ENCODE measurements at places on chromosomes 12 and 14.

- DNase-seq, result no peak
These were observed 116.0 kb upstream of the LHX5 start for GRCh38 chr12:113587720-113588119.

DNA sequence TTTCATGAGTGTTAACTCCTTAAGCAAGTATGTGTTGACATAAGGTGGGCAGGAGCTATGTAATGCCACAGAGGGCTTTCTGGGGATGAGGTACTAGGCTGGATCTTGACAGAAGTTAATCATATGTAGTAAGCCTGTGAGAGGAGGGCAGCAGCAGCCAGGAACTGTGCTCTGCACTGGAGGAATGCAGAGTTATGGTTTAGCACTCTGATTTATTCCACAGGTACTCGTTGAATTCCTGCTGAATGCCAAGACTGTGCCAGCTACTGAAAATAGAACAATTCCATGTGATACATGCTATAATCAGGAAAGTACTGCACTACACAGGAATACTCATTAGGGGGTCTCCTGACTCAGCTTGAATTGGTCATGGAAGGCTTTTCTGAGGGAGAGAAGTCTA is 58.7 kb downstream of the SUSD6 start:
- DNase-seq, result no peak

DNA sequence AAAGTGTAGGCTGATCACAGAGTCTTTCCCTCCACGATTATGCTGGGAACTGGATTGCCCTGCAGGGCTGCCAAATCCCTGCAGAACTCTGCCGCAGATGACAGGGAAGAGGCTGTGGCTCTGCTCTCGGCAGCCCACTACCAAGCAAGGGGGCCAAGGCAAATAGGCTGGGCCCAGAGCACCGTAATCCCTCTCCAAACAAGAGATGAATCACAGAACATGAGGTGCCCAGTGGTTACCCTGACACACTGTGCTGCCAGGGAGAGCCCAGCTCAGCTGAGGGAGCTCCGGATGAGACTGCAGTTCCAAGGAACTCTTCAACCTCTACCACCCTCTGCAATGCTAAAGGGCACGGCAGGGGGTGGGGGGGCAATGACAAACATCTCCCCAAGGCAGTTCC is 33.9 kb downstream of the STON2 start:
- DNase-seq, result peak; percentile 62

GRCh38 chr12:42759622-42760273 is 170.2 kb upstream of the PRICKLE1 start:
- no peak for DNase-seq

DNA sequence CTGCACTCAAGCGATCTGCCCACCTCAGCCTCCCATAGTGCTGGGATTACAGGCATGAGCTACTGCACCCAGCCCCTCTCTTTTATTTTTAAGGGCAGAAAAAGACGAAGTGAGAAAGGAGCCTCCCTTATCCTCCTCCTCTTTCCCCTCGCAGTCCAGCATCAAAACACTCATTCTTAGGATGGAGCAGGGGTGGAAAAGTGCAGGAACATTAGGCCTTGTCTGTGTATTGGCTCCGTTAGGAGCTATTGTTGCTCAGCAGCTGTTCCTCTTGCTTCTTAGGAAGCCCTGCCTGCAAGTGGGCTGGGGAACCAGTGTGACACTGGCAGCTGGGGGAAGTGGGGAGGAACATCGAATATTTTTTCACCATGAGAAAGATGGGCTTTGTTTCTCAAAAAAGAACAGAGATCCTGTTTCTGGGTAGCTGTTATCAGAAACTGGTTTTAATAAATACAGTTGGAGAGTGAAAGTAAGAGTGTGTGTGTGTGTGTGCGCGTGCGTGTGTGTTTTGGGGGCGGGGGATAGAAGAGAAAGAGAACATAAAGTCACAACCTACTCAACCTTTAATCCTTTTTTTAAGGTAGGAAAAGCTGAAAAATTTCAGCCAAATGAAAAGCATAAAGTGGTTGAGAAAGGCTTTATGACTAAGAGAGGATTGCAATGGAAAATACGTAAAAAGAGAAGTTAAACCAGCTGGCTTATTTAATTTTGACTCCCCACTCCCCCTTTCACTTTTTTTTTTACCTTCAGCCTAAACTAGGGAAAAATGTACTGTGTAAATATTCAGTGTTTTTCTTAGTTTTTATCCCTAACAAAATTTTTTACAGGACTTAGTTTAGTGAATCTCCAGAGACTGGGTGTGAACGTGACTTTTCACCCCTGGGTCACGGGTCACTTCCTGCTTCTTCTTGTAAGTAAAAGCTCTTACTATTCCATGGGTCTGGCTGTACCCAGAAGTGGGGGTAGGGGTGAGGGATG is 197.2 kb upstream of the PLEKHG7 start:
- DNase-seq, result peak; percentile 53

- peak; percentile 38 for DNase-seq
These were observed 508.6 kb downstream of the FLRT2 start for GRCh38 chr14:86038387-86039042.

DNA sequence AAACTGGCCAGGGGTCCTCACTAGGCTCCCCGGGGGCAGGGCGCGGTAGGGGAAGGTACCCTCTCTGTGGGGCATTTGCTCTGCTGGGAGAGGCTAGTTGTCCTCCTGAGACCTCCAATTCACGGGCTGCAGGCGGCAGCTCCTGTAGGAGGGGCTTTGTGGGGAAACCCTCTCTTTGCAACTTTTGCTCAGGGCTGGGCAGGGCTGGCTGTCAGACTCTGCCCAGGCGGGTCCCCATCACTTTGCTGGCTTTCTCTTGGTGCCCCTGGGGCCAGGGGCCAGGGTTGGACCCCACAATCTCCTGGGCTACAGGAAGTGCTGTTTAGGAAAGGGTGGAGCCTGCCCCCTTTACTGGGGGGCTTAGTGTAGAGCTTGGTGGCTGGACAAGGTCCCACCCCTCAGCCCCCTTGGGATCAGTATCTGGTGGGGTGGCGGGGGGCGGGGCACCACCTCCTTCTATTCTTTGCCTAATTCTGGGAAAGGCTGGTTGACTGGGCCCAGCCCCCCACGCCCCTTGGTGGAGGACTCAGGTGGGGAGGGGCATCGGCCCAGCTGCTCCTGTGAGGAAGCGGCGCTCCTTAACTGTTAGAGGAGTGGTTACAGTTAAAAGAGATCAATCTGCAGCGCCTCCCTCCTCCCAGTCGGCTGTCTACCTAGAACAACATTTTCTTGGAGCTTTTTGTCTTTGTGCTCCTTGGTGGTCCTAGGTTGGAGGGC is 918.7 kb downstream of the AACS start:
- DNase-seq, result no peak

GRCh38 chr12:97628962-97629361 is 166.4 kb downstream of the RMST start:
- no peak for DNase-seq

DNA sequence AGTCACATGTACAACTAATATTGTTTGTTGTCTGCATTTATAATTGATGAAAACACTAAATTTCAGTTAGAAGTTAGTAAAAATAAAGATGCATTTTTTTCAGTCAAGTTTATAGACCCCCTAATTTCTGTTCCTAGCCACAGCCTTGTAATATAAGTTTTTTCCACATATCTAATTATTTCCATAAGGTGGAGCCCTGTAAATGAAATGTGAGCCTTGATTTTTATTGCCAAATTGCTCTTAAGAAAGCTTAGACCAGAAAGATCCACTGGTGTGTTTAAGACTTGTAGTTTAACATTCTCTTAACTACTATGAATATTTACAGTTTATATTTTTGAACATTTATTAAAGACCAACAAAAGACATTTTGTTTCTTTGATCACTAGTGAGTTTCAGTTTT is 322.1 kb upstream of the RGS6 start:
- no peak for DNase-seq

DNA sequence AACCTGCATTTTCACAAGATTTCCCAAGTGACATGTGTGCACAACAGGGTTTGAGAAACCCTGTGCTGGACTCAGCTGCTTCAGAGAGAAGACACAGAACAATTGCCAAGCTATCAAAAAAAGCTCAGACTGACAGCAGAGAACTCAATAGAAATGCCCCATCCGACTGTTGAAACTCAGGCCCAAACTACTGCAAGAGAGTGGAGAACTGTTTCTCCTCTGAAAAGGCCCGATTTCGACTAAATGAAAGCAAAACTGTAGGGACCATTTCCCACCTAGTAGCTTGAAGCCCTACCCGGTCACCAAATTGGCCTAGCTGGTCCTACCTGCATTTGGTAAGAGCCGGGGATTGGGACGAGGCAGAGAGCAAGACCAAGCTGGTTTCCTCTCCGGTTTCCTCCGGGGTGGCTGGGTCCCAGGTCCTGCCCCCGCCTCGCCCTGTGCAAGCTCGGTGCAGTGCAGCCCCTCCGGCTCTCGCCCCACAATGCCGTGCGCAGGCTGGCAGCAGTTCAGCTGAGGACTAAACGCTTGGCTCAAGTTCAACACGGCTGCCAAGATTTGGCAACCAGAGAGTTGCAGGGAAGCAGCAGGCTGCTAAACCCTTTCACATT is 1180.6 kb downstream of the VRK1 start:
- DNase-seq, result peak; percentile 99

GRCh38 chr12:128047266-128048060 is 219.5 kb upstream of the TMEM132C start:
- DNase-seq, result no peak
